A172 (cell line): ENCODE measurements at places on chromosomes 11 and 22.

DNA sequence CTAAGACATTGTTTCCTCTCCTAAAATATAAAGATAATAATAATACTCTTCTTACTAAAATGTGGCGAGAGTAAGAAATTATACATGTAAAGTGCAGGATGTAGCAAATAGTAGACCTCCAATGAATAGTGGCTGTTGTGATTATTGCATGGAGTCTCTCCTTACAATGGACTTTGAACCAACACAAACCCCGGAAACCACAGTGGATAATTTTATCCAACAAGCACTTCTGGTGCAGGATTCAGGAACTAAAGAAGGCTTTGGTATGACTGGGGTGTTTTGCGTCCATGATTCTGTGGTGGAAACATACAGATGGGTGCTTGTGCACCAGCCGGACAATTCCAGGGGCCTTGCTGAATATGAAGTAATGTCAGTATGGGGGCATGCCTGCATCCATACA lies 146.4 kb upstream of the UBASH3B start:
- no peak for DNase-seq

DNA sequence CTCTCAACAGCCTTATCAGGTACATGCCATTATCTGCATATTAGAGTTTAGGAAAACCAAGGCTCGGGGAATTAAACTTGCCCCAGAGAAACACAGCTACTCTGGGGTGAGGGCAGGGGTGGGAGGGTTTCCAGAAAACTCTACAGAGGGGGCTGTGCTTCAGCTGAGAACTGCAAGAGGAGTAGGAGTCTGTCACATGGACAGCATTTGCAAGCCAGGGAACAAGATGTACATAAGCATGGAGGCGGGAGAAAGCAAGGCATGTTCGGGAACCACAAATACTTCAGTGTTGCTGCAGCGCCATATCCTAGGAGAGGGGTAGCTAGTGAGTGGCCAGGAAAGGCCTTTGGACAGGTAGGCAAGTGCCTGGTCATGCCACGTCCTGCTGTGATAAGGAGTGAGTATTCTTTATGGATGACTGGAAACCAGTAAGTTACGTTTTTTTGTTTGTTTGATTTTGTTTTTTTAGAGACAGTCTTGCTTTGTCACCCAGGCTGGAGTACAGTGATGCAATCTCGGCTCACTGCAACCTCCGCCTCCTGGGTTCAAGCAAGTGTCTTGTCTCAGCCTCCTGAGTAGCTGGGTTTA lies 57.2 kb downstream of the GRAMD1B start:
- DNase-seq: no peak

GRCh38 chr22:36816636-36817524 lies at the start of gene PVALB:
TSS of gene PVALB (minus strand) at chr22:36817035. CDS start at chr22:36817005, 30 bp downstream.
- no peak for DNase-seq

GRCh38 chr22:27487600-27488452 lies 313.7 kb downstream of the MN1 start:
- peak; percentile 21 for DNase-seq

DNA sequence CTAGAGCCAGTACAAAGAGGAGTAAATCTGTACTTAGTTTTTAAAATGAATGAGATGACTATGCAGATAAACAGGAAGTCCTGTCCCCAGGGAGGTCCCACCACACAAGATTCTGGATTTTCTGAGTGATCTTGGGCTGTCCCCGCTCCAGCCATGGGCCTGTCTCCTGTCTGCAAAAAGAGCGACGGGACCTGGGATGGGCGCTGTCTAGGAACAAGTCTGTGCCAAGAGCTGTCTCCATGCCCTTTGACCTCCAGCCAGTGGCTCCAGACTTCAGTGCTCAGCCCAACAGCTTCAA lies 6.0 kb downstream of the CSNK1E start:
- DNase-seq: no peak

DNA sequence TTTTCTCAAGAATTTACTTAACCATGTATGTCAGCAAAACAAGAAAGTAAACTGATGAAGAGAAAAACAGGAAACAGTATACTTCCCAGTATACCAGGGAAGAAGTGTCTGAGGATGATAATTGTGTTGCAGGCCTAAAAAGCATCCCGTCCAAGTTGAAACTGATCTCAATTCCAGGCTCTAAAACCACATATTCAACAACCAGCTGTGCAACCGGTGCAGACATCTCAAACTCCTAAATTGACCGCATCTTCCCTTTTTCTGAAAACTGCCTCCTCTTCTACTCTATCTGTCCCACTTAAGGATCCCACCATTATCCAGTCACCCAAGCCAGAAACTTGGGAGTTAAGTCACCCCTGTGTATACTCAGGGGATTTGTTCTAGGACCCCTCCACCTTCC lies 47.2 kb downstream of the CCDC83 start:
- no peak for DNase-seq

DNA sequence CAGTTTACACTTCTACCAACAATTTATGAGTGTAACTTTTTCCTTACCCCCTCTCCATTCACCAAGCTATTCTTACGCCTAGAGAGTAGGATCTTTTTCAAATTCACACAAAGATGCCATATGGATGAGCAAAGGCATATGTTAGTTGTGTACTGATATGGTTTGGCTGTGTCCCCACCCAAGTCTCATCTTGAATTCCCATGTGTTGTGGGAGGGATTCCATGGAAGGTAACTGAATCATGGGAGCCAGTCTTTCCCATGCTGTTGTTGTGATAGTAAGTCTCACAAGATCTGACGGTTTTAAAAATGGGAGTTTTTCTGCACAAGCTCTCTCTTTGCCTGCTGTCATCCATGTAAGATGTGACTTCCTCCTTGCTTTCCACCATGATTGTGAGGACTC lies 40.3 kb downstream of the TTC28 start:
- DNase-seq: no peak

- peak; percentile 14 for DNase-seq
Measured at GRCh38 chr22:48713272-48714205, 1114.1 kb downstream of the BRD1 start.

- no peak for DNase-seq
Measured at GRCh38 chr22:20965888-20966855, 883 bp upstream of the AIFM3 start.

DNA sequence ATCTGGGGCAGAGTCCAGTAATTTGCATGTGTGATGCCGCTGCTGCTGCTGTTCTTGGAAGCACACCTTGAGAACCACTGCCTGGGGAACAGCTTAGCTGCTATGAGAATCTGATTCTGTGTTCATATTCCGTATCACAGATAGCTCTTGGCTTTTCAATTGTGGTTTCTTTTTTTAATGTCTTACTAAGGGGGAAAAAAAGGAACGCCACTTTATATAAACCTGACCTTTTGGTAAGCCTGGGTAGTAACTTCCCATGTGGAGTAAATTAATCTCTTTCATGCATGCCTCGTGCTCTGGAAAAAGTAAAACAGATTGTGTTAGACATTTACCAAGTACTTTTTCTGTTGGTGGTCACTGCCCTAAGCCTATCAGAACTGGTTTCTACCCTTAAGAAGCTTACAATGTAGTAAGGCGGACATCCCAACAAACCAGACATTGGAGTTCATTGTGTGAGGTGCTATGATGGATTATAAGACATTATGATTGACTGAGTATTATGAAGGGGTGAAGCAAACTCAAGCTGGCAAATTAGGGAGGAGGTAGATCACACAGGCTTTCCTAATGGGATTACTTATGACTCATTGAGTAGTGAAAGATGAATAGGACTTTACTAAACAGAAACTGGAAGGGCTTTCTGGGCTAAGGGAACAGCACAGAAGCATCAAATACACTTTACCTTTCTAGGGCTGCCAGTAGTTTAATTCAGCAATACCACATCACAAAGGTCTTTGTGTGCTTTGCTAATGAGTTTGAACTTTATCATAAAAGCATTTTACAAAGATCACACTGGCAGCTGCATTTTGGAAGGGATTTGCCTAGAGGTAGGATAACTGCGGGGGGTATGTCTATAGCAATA lies 64.7 kb downstream of the MAML2 start:
- DNase-seq: no peak

GRCh38 chr11:2425506-2425905 lies 18.8 kb downstream of the TRPM5 start:
- DNase-seq: no peak

DNA sequence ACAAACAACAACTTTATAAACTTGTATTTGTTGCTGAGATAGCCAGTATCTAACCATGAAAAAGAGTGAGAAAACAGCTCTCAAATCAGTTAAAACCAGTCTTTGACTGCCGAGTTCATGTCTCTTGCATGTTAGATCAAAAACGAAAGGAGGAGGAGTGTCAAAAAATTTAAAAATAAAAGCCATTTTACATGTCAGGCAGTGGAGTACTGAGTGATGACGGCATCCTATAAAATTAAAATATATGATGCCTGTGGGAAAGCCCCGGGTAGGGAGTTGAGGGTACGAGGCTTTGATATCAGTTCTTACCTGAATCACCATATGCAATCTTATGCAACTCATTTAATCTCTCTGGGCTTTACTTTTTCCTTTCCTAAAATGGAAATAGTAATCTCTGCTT lies 117.3 kb downstream of the ETS1 start:
- DNase-seq: no peak

DNA sequence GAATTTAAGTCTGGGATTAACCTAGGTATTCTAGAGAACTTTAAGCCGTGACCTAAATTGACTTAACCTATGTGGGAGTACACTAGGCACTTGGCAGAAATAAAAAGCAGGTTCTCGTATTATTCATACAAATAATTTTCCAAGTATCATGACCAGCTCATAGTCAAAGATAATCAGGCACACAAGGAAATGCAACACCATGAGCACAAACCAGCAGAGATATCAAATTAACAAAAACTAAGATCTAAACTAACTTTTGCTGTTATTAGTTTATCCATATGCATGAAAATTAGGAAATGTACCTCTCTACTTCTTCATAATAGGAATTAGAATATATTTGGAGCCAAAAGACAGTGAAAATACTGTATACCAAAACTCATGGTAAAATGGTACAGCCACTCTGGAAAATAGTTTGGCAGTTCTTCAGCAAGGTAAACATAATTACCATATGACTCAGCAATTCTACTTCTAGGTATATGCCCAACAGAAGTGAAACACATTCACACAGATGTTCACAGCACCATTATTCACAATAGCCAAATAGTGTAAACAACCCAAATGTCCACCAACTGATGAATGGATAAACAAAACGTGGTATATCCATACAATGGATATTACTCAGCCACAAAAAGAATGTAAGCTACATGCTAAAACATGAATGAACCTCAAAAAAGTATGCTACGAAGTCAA lies 154.1 kb downstream of the ENTHD1 start:
- DNase-seq: no peak

DNA sequence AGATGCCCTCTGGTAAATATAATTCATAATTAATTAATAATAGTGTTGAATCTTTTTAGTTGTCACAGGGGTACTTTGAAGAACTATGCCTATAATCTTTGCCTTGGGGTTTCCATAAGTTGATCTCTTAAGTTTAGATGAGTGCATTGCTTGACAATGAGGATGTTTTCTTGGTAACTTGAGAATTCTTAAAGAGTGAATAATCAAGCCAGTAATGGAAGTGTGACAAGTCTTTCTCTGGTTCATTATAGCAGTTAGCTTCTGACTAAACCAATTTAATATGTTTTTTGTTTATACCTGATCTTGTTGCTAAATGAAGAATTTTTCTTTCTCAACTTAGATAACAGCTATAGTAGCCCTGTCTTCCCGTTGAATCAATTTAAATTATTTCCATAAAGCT lies 46.2 kb downstream of the ATXN10 start:
- DNase-seq: peak; percentile 54

DNA sequence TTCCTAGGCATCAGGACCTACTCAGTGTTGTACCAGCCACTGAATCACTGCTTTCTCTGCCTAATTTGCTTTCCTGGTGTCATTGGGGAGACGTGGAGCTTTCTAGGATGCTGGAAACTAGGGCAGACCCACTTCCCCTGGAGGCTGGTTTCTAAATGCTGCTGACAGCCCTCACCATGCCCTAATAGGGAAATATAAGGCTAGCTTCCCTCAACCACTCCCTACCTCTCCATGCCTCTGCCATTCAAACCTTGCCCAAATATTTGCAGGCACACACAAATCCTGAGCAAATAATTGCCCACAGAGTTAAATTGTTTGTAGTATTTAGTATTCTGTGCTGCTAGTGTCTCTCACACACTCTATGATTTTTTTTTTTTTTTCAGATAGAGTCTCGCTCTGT lies 310.2 kb downstream of the DDX10 start:
- DNase-seq: peak; percentile 10

GRCh38 chr11:64881476-64881875 lies 3.1 kb upstream of the EHD1 start:
- no peak for DNase-seq

- DNase-seq: no peak
Measured at GRCh38 chr11:1051356-1052132, 15.0 kb upstream of the MUC6 start.

DNA sequence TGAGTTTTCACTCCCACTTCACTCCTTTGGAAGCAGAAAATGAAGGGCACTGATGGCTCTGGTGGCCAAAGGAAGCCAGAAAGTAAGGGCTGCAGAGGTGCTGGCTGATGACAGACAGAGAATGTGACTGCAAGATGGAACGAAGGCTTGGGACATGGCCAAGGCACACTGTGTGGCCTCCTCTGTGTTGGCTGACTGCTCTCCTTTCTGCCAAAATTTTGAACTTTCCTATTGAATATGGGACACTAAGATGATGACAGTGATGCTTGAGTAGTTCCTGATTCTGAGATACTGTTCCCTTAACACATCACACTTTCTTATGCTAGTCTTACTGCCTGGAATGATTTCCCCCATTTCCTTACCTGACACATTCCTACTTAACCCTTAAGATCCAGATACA lies 156.4 kb downstream of the SWAP70 start:
- no peak for DNase-seq
